ENCODE measurements at places on chromosomes 12 and 14. TPM values are rescaled to one million over a fixed set of nuclear protein-coding genes. Genes with fewer than 3 reads are reported as not detected.

- no peak for DNase-seq
Measured at GRCh38 chr14:106347890-106348755, 821.7 kb downstream of the TMEM121 start.

DNA sequence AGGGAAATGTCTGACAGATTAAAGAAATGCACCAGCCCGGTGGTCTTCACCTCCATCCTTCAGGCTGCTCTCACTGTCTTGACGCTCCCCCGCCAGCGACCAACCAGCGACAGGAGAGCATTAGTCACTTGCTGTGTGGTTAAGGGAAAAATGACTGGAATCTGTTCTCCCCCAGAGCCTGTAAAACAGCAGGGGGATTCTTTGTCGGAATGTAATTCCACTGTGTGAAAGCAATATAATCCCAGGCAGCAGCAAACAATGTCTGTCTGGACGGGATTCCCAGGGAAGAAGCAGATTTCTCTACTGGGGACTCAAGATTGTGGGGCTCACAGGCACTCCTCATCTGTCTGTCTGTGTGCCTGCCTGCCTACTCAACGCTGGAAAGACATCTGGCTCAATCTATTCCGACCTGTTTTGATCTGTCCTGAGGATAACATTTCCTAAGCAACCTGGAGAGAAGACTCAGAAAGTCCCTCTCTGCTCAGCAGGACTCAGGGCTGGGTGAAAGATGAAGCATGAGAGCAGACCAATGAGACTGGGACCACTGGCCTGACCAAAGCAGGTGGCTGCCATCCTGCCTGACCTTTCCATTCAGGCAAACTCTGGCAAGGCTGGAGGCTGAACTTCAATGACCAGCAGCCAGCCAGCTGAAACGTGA, 54.6 kb downstream of the NUAK1 start:
- no peak for DNase-seq

CCDC175 gene
- total RNA-seq: not detected

FOXN4 gene
- total RNA-seq: not detected

CARMIL3 gene
- total RNA-seq: 0.14 TPM

ARHGAP9 gene
- total RNA-seq: 32.0 TPM

RBM19 gene
- 39.9 TPM for total RNA-seq
